ENCODE measurements at places on chromosomes 16 and 17.

DNA sequence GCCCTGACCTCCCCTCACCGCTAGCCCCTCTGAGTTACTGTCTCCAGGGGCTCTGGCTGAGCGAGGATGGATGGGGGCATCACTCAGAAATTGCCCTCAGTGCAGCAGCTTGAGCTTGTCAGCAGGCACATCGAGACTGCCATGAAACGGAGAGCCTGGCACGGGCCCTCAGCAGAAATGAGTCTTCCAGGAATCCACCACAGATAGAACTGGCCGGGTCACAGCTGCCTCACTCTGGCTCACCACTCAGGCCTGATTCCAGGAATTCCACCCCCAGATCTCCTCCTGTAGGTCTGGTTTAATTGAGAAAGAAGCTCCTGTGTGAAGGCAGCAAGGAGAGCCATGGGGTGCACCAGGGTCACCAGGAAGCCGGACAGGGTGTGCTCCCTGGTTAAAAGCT is 85.5 kb downstream of the GSG1L start:
- DNase-seq: no peak

- no peak for DNase-seq
Measured at GRCh38 chr17:21505819-21506815, 130.0 kb downstream of the KCNJ12 start.

DNA sequence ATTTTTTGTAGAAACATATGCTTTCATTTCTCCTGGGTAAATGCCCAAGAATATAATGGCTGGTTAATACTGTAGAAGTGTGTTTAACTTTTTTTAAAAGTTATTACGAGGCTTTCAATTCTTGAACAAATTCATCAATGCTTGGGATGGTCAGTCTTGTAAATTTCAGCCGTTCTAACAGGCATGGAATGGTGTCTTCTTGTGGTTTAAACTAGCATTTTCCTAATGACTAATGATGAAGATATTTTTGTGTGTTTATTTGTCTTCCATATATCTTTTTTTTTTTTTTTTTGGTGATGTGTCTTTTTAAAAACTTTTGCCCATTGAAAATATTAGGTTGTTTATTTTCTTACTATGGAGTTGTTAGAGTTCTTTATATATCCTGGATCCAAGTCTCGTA is 67.1 kb downstream of the MGAT5B start:
- no peak for DNase-seq

GRCh38 chr17:80681215-80681614 is 136.6 kb downstream of the RPTOR start:
- DNase-seq: no peak

DNA sequence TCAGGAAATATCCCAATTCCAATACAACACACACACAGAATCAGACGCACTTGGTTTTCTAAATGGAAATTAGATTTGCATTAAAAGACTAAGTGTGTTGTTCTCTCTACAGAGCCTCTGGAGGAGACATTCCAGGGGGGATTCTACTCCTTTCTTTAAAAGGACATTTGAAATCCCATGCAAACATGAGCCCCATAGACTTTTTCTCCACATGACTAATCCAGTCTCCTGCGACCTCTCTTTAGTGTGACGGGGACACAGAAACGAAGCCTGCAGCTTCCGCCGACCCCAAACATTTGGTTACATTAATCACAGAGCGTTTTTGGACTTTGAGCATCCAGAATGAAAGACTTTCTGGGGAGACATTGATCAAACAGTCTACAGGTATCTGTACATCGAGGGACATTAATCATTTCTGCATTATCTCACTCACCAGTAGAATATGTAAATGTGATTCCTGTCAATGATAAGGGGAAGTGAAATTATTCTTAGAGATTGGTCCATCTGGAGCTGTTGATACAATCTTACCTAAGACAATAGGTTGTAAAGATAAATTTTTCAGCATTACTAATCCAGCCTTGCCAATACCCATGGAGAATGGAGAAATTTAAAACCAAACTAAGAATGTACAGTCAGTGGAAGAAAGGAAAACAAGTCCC is 103.4 kb upstream of the IRX3 start:
- no peak for DNase-seq

GRCh38 chr17:67194134-67194533 is 50.9 kb downstream of the HELZ start:
- DNase-seq: no peak

- no peak for DNase-seq
Measured at GRCh38 chr16:13552062-13552959, 367.6 kb upstream of the ERCC4 start.

GRCh38 chr17:13429201-13429600 is 172.5 kb downstream of the HS3ST3A1 start:
- DNase-seq: no peak

DNA sequence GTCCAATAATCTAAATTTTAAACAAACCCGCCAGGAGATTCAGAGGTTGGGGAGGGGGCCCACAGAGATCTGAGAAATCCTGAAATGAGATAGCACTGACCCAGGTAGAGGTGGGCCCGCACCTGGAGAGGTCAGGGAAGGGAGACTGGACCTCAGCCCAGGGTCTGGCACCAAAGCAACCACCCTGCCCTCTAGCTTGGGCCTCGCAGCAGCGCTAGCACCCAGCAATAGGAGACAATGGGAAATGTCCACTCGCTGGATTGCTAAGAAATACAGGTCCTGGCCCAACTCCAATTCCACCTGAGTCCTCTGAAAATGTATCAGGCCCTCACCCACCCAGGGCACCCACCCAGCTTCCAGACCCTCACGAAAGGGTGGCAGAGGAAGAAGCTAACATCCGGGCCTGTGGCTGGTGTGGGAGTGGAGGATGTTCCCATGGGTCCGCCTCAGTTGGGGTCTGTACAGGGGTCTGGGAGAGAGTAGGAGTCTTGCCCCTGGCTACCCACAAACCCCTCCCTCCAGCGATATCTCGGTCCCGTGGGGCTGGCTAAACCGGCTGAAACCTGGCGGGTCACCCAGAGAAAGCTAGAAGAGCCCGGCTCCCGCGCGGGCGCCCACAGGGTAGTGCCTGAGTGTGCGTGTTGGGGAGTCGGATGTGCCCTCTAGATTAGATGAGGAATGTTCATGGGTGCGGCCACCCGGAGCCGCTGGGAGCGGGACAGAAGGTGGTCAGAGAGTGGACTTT is 1.1 kb downstream of the PLLP start:
- no peak for DNase-seq

GRCh38 chr16:89289428-89290395 is 72.2 kb downstream of the ZNF778 start:
- peak; percentile 69 for DNase-seq

DNA sequence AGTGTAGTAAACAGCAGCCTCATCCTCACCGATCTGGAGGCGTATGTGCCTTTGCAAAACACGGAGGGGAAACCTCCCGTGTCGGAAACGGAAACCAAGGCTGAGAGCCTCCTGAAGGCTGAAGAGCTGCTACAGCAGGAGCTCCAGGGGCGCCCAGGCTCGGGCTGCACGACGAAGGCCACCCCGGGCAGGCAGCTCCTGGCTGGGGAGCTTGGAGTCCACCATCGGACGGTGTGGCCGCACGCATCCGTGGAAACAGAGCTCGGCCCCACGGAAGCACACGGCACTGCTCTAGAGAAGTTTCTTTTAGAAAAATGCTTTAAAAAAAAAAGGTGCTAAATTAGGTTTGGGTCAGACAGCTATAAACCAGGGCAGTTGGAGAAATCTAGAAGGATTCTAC is 71.5 kb downstream of the ZNF778 start:
- no peak for DNase-seq

DNA sequence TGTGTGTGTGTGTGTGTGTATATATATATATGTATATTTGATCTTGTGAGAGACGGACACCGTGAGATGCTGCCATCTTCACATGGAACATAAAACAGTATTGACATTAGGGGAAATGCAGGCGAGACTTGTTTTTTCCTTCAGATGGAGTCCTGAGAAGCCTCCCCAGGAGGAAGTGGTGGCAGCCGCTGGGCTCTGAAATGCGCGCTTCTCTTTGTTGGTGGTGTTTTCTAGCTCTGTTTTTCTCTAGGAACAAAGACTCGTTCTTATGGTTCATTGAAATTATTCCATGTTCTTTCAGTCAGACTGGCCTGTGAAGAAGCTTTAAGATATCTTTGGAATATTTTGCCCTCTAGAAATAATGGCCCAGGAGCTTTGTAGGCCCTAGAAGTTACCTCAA is 32.9 kb downstream of the SNX29 start:
- DNase-seq: no peak

DNA sequence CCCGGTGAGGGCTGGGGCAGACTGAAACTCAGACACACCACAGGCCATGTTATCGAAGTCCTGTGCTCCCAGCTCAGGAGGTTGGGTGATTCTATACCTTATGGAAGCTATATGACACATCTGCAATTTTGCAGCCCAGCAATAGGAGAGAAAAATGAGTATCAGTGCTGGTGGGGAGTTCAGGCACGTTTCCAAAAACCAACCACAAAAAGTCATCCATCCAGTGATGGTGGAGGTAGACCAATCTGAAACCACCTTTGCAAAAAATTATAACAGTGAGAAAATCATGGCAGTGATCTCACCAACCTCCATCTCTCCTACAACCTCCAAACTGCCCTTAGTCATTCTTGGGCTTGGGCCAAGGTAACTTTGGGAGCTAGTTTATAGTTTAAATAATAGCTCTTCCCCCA is 327.9 kb downstream of the SLC39A11 start:
- no peak for DNase-seq

DNA sequence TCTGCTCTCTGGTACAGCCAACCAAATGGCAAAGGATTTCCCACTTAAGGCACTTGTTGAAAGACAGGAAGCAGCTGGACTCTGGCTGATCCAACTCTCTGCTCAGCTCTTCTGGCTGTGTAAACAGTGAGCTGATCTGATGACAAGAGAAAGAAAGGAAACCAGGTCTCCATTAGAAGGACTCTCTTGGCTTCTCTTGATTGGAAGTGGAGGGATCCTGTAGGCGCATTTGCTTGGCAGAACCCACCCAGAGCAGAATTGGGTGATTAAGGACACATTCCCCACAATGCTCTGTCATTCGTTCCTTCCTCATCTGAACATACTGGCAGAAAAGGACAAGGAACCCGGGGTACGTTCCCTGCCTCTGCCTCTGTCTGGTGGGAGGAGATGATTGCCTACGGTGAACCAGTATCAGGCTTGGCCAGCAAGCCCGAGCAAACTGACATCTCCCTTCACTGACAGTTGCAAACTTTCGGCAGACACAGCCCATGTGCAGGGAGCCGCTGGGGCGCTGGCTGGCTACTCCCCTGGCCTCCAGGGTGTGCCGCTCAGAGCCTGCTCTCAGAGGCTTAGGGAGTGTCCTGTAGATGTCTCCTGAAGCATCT is 29.1 kb downstream of the LDHD start:
- no peak for DNase-seq

- no peak for DNase-seq
Measured at GRCh38 chr16:6749698-6750097, 582.9 kb upstream of the RBFOX1 start.

DNA sequence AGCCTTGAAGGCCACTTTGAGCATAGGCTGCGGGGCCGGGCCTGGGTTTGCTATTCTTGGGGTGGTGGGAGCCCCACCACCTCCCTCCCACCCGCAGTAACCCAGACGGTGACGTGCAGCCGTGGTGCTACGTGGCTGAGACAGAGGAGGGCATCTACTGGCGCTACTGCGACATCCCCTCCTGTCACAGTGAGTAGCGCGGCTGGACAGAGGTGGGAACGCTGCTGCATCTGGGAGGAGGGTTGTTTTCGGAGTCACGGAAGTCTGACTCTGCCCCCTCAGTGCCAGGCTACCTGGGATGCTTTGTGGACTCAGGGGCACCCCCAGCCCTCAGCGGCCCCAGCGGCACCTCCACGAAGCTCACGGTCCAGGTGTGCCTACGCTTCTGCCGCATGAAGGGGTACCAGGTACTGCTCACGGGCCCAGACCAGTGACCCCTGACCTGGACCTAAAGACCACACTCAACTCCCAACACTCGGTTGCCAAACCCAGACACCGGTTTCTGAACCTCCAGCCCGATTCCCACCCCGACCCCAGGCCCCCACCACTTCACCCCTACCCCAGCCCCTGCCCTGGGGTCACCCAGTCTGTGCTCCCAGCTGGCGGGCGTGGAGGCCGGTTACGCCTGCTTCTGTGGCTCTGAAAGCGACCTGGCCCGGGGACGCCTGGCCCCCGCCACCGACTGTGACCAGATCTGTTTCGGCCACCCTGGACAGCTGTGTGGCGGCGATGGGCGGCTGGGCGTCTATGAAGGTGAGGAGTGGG is 2.1 kb downstream of the KREMEN2 start:
- no peak for DNase-seq

GRCh38 chr16:69363281-69363717 is 11.7 kb upstream of the TMED6 start:
- no peak for DNase-seq

- DNase-seq: no peak
Measured at GRCh38 chr16:80480664-80481063, 60.1 kb upstream of the DYNLRB2 start.
